ENCODE measurements at places on chromosomes 13 and 19.

DNA sequence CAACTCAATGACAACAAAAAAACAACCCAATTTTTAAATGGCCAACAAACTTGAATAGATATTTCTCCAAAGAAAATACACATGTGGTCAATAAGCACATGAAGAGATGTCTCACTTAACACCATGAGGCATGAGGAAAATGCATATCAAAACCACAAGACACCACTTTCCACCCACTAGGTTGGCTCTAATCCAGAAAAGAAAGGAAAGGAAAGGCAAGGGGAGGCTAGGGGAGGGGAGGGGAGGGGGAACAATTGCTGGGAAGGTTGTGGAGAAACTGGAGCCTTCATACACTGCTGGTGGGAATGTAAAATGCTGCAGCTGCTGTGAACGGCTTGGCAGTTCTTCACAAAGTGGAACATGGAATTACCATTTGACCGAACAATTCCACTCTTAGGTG, 854.3 kb downstream of the UQCRFS1 start:
- H3K27me3 ChIP-seq = peaks cover 9% of the 10 kb centered on the region
- DNase-seq = peak; percentile 28
- H3K27ac ChIP-seq = no peak overlapping the region
- no peaks in the 10 kb centered on the region for H3K4me1 ChIP-seq
- H3K36me3 ChIP-seq = no peaks in the 10 kb centered on the region
- no peak overlapping the region for H3K4me3 ChIP-seq

GRCh38 chr13:45055902-45056648, 64.2 kb upstream of the GTF2F2 start:
- H3K4me1 ChIP-seq = no peaks in the 10 kb centered on the region

DNA sequence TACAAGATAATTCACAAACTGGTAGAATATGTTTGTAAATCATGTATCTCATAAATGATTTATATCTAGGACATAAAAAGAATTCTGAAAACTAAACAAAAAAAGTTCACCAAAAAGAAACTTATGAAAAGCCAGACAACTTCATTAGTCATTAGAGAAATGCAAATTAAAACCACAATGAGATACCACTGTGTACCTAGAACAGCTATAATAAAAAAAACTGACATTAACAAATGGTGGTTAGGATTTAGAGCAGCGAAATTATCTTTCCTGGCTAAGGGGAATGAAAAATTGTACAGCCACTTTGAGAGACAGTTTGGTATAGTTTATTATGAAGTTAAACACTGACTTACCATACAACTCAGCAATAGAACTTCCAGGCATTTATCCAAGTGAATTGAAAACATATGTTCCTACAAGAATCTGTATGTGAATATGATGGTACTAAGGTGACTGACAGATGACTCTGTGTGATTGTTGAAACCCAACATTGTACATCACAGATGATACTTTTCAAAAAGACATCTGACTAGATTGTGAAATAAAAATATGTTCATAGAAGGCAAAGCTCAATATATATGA, 41.8 kb downstream of the UGGT2 start:
- peak; percentile 4 for DNase-seq
- no peak overlapping the region for H3K4me3 ChIP-seq
- no peaks in the 10 kb centered on the region for H3K36me3 ChIP-seq
- no peaks in the 10 kb centered on the region for H3K4me1 ChIP-seq

DNA sequence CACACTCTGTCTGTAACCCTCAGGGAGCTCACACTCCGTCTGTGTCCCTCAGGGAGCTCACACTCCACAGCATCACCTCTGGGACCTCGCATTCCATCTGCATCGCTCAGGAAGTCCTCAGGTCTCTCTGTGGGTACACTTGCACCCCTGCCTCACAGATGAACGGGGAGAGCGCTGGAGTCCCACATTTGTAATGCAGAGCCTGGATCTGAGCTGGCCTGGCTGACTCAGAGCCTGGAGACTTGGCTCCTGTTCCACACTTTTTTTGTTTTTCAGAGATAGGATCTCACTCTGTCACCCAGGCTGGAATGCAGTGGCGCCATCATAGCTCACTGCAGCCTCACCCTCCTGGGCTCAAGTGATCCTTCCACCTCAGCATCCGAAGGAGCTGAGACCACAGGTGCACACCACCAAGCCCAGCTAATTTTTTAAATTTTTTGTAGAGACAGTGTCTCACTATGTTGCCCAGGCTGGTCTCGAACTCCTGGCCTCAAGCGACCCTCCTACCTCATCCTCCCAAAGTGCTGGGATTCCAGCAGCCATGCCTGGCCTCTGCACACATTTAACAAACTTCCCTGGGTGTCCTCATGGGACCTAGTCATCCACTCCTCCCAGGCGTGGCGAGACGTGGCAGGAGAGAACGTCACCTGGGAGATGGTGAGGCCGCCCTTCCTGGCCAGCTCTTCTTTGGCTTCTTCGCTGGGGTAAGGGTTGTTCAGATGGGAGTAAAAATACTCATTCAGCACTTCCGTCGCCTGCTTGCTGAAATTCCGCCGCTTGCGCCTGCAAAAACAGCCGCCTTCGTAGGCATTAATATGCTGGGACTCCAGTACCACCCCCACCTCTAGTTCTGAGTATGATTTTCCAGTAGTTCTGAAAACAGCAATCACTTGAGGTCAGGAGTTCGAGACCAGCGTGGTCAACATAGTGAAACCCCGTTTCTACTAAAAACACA, 31.0 kb downstream of the CILP2 start:
- DNase-seq = peak; percentile 44
- H3K27me3 ChIP-seq = no peaks in the 10 kb centered on the region
- H3K27ac ChIP-seq = no peak overlapping the region
- H3K4me1 ChIP-seq = no peaks in the 10 kb centered on the region
- H3K4me3 ChIP-seq = no peak overlapping the region

GRCh38 chr19:49469828-49470614, 4.0 kb upstream of the FLT3LG start:
- H3K4me3 ChIP-seq = no peak overlapping the region
- H3K36me3 ChIP-seq = no peaks in the 10 kb centered on the region
- H3K27me3 ChIP-seq = no peaks in the 10 kb centered on the region
- H3K4me1 ChIP-seq = no peaks in the 10 kb centered on the region
